ENCODE measurements at places on chromosomes 2 and 18.

DNA sequence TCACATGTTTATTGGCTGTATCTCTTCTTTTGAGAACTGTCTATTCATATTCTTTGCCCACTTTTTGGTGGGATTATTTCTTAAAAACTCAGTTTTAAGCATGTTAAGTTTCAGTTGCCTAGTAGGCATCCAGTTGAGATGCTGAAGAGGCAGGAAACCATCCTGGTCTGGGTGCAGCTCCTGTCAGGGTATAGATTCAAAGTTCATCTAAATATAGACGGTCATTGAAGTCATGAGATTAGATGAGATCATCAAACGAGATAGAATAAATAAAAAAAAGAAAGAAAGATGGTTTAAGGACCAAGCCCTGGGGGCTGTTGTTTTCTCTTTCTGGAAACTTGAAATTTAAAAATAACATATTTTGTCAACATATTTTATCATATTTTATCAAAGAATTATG, 9.2 kb upstream of the DNAH7 start:
- DNase-seq, result no peak

DNA sequence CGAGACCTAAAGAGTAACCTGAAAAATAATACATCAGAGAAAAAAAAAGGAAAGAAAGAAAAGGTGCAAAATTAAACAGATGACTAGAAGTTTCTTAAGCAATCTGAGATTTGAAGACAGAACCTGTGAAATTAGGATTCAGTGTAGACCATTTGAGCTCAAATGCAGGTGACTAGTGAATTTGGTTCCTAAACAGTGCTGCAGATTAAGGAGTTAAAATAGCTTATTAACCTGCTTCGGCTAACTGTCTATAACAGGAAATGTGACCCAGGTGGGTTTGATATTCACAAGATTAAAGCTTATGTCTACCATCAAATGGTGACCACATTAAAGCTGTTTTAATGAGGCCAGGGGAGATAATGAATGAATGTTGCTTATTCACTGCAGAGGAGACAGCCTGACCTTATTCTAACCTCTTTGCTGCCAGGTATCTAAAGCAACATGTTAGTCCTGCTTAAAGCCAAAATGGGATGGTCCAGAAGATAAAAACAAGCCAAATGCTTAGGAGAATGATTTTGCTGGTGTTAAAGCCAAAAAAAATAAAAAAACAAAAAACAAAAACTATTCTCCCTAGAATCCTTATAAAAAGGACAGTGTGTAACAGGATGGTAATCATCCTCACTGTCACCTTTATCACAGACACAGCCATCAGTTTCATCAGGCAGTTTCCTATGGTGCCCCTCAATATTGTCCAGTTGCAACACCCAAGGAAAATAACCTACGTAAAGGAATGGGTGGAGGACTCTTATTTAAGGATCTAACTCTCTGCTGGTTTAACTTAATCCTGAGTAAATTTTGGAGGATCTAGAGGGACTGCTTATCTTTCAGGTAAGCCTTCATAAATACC, 769.0 kb upstream of the ZEB2 start:
- no peak for DNase-seq

GRCh38 chr18:2150566-2150965, 420.7 kb downstream of the METTL4 start:
- no peak for DNase-seq

DNA sequence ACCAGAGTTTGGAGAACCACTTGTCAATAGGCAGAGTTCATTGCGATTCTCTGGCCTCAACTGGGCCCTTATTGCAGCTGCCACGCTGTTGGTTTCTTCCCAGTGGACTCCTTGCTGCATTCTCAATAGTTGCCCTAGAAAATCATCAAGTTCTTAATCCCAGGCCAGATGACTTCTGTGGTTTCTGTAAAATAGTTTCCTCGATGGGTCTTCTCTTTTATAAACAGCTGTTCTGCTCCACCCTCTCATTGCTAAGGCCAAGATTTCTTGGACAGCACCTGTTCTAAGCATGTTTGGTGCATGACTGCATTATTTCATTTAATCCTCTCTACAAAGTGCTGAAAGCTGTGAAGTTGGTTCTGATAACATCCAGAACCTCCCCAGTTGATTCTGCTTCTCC, 131.0 kb downstream of the BCL2L11 start:
- DNase-seq, result no peak

DNA sequence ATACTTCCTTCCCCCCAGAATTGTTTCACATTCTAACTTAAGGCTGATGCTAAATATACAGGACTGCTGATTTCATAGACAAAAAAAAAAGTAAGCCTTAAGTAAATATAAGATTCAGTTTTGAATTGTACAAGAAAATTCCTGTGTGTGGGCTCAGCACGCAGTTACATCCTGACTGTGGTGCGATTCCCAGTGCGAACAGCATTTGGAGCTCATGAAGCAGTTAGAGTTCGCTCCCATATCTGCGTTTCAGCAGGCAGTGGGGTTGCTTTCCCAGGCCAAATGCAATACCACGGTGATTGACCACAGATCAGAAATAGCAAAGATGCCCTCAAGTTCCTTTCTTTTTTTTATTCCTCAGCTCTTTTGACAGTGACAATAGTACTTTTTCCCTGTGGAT, 75.6 kb downstream of the SATB2 start:
- DNase-seq, result no peak

DNA sequence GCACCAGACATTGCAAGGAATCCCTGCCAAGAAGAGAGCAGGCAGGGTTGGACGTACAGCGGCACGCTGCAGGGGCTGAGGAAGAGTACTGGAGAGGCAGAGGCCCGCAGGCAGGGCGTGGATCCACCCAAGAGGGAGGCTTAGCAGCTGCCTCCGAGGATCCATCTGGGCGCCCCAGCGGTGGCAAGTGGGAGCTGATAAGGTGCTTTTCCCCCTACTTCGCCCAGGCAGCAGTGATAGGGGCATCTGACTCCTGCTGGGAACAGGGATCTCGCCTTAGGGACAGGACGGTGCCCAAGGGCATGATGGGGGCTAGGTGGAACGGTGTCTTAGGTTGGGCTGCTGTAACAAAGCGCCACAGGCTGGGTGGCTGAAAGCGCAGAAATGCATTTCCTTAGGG, 67.4 kb upstream of the HS6ST1 start:
- no peak for DNase-seq

- no peak for DNase-seq
These were observed 584.8 kb downstream of the TSN start for GRCh38 chr2:122340246-122340645.

DNA sequence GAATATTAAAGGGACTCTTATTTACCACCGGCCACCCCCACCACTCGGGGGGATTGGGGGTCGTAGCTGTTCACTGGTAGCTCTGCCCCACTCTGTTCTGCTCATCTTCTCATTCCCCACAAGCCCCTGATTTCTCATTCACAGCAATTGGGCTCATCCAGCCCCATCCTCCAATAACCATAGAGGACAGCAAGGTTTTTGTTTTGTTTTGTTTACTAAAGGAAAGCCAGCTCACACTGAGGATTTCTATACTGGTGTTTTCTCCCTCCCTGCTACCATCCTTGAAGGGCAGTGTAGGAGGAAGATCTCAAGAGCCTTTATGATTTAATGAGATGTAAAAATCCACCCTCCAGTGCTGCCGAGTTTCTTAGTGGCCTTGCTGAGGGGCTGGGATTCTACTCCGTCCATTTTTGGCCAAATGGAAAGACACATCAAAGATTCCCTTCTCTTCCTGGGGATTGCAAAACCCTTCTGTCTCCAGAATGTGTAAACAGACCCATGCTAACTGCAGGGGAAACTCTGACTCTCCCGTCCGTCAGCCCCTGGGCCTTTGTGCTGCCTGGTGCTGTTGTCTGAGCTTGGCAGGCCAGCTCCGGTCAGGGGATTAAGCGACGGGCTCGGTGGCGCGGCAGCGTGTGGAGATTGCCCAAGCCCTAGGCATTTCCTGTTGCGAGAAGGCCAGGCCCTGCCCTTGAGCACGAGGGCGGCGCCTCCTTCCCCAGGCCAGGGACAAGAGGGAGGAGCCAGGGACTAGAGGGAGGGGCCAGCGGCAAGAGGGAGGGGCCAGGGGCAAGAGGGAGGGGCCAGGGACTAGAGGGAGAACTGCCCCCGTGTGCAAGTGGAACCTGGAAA, 165.0 kb downstream of the ANTXR1 start:
- no peak for DNase-seq

DNA sequence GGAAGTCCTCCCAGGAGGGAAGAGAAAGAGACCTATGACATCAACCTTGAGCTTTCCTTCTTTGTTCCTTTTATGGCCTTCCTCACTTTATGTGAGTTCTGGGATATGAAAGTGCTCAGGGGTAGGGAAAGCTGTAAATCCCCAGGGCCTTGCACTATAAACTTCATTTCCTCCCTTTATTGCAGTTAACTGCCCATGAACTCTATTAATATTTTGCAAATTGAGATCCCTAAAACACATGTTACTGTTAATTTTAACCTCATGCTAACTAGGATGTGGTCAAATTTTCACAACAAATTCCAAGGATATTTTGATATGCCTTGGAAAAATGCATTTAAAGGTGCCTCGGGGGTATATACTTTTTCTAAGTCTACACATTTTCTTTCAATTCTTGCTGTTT, 359.9 kb downstream of the OSR1 start:
- no peak for DNase-seq

All from NCI-H345 (cell line).